Stimulated activated CD8-positive, alpha-beta memory T cell treated with anti-CD3 and anti-CD28 coated beads, Interleukin-4, amount 100 ng/mL, for 1 hour (primary cell): ENCODE measurements at places on chromosomes 7 and 10.

DNA sequence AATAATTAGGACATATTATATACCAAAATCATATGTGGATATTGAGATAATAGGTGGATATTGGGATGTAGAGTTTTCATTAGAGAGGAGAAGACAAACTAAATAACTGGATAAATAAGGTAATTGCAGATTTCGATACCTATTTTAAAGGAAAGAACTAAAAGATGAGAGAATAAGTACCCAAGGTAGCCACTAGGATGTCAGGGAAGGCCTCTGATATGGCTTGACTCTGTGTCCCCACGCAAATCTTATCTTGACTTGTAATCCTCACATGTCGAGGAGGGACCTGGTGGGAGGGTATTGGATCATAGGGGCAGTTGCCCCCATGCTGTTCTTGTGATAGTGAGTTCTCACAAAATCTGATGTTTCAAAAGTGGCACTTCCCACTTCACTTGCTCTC, 44.7 kb upstream of the TMEM229A start:
- no peak for DNase-seq

- DNase-seq = no peak
These were observed 98.8 kb downstream of the COBL start for GRCh38 chr7:51217804-51218203.

DNA sequence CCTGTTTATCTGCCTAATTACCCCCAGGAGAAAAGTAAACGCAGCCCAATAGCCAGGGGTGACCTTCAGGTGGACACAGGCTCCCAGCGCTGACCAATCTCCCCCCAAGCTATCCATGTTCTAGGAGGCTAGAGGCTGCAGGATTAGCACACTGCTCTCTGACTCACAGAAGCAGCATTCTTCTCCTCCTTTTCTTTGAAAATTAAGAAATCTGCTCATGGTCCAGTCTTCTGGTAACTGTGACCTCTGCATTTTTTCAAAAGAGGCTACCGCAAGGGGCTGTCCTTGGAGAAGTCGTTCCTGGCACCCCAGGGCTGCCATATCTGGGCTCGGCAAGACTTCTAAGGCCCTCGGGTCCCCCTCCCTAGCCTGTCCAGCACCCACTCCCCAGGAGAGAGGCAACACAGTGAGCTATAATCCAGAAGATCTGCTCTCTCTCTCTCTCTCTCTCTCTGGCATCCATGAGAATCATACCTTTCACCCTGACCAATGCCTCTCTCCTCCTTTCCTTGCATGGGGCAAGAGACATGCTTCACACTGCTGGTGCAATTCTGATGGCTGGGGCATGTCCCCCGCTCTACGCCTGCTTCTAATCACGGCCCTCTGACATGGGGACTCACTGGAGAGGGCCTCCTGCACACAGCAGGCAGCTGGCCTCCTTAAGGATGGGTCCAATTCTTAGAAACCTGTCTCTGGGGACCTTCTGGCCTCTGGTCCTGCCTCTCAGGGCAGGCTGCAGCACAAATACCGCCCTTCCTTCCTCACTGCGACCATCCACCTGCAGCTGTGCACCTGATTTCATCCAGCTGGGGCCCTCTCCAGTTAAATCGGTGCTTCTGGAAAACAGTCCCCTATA, 27.3 kb downstream of the ANXA11 start:
- DNase-seq = no peak

GRCh38 chr7:1440620-1441019, 18.6 kb downstream of the MICALL2 start:
- DNase-seq = no peak

DNA sequence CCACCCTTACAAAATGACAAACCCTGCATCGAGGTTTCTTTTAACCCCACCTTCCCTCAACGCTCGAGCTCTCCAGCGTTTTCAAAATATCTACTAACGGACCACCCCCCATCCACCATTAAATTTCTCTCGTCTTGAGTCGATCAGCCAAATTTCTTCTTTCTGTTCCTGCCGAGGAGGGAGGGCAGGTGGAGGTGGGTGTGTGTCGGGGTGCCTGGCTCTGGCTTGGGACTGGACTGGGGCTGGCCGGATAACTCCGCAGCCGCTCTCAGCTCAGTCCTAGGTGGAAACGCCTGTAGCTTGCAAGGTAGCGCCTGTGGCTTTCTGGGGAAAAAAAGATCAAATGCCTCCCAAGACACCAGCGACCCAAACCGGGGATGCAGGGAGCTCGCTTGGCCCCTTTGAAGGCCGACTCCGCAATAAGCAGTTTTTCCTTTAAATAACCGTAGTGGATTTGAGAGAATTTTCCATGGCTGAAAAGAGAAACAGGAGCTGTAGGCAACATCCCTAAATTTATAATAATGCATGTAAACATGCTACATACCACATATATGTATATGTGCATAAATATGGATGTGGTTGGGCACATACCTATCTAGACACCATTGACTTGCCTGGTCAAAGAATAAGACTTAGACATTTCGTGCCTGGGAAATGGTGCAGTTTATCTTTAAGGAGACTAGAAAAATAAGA, 1.9 kb upstream of the TMEM178B start:
- no peak for DNase-seq

DNA sequence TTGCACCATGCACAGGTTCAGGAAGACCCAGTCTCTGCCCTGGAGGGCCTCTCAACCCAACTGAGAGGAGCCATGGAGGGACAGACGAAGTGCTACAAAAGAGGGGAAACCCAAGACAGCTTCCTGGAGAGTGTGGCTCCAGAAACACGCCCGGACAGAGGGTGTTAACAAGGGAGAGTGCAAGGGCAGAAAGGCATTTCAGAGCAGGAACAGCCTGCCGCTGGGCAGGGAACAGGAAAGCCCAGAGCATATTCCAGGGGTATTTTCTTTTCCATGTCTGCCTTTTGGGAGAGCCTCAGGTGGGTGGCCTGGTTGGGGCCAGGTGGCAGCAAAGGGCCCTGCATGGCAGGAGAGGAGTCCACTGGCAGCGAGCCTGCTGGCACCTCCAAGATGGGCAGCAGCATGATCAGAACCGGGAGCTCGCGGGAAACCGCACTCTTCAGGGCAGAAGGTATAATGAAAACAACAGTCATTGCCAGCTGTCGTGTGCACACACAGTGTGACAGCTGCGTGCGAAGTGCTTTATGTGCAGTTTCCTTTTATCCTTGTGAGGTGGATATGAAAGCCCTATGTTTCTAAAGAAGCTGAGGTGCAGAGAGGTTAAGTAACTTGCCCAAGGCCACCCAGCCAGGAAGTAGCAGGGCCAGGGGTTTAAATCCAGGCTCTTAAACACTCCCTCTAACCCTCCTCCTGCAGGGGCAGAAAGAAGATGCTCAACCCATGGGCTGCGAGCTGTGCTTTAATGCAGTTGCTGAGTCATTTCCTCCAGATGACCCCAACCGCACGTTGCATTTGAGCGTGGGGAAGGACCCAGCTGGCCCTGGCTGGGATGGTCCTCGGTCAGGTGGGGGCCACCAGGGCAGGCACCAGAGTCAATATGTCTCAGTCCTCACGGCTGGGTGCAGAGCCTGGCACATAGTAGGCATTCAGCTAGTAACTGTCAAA, 128.6 kb downstream of the OAT start:
- no peak for DNase-seq

- DNase-seq = no peak
These were observed 15.0 kb upstream of the PDLIM1 start for GRCh38 chr10:95305606-95306317.

- no peak for DNase-seq
These were observed 36.2 kb downstream of the HTR5A start for GRCh38 chr7:155106356-155106755.

- no peak for DNase-seq
These were observed 185.6 kb downstream of the PFKFB3 start for GRCh38 chr10:6388261-6388893.

DNA sequence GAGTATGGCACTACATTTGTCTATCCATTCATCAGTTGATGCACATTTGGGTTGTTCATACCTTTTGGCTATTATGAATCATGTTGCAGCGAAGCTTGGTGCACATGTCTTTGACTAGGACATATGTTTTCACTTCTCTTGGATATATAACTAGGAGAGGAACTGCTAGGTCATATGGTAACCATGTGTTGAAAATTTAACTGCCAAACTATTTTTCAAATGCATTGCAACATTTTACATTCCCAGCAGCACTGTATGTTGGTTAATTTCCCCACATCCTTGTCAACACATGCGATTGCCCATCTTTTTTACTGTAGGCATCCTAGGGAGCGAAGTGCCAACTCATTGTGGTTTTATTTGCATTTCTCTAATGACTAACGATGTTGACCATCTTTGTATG, 183.4 kb downstream of the PRKCQ start:
- no peak for DNase-seq

DNA sequence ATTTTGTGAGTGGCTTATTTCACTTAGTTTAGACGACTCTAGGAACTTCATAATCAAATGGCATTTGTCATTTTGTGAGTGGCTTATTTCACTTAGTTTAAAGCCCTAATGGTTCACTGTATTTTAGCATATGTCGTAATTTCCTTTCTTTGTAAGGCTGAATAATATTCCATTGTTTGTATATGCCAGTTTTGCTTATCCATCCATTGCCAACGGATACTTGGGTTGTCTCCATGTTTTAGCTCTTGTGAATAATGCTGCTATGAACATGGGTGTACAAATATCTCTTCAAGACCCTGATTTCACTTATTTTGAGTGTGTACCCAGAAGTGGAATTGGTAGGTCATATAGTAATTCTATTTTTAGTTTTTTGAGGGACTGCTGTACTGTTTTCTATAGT, 31.8 kb downstream of the DOCK1 start:
- DNase-seq = no peak

GRCh38 chr7:92609921-92610518, 19.8 kb upstream of the FAM133B start:
- DNase-seq = no peak

DNA sequence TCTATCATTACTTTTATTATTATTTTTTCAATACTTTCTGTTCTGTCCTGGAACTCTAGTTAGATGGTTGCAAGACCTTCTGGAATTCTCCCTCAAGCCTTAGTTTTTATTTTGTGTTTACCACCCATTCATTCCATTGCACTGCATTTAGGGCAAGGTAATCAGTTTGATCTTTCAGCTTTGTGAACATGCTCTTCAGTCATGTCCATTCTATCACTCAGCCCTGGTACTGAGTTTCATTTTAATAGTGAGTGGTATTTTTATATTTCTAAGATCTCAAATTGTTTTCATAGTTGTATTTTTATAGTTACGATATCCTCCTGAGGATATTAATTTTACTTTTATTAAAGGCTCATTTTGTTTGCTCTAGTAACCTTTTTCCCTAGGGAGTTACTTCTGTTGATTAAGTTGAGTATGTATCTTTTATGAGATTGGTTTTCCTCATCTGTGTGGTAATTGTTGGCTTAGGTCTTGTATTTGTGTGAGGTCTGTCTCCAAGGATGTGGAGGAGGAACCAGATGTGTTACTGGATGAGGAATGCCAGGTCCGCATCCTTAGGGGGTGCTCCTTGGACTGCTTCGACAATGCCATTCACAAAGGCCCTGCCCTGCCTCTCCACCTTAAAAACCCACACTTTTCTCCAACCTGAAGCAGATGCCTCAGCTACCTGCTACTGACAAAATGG, 46.7 kb upstream of the RAB18 start:
- DNase-seq = no peak

DNA sequence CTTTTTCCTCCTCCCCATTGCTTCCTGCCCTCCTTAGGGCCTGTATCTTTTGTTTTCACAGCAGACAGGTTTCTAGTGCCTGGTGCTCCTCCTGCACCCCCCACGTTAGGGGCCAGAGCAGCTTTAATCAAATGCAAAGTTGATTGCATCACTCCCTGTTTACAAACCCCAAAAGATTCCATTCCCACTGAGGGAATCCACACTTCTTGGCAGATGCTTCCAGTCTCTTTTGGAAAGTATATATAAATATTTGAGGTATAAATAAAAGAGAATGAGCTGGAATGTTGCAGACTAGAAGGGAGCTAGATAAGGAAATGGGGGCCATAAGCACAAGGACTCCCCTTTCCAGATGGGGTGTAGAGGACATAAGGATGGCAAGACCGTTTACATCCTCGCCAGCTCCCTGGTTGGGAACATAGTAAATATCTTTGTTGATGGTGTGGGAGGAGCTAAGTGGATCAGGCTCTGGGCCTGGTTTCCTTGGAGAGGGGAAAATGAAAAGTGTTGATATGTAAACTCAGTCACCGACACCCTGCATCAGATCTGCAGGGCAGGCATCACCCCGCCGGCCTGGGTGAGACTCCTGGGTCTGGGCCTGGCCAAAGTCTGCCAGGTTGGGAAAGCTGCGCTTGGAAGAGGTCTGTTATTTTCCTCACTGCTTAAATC, 6.2 kb downstream of the RARRES2 start:
- no peak for DNase-seq

DNA sequence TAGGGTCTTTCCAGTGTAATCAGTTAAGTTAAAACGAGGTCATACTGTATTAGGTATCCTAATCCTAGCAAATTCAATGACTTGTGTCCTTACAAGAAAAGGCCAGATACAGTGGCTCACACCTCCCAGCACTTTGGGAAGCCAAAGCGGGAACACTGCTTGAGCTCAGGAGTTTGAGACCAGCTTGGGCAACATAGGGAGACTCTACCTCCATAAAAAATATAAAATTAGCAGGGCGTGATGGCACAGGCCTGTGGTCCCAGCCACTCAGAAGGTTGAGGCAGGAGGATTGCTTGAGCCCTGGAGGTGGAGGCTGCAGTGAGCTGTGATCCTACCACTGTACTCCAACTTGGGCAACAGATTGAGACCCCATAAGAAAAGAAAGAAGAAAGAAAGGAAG, 61.1 kb downstream of the CXCL12 start:
- DNase-seq = no peak

- DNase-seq = no peak
These were observed 15.7 kb upstream of the NDUFA5 start for GRCh38 chr7:123573341-123573740.

- no peak for DNase-seq
These were observed 81.2 kb upstream of the PIP4K2A start for GRCh38 chr10:22795546-22795945.

- DNase-seq = no peak
These were observed 30.8 kb upstream of the UNCX start for GRCh38 chr7:1201916-1202315.

- DNase-seq = no peak
These were observed 512.1 kb downstream of the RPS24 start for GRCh38 chr10:78545756-78546155.

DNA sequence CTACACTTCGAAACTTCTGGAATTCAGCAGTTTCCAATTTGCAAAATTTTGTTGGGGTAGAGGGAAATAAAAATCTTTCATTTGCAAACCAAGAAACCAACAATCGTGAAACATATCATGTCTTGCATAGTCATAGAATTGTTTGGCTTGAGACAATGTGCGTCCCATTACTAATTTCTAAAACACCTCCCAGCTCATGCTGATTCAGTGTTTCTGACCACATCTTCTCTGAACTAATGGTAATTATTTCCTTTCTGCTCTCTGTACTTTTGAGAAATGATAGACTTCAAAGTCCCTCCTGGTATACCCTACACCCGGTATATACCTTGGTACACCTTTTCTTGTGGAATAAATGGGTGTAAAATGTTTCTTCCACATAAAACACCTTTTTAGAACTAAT, 41.8 kb upstream of the TSPAN13 start:
- no peak for DNase-seq

DNA sequence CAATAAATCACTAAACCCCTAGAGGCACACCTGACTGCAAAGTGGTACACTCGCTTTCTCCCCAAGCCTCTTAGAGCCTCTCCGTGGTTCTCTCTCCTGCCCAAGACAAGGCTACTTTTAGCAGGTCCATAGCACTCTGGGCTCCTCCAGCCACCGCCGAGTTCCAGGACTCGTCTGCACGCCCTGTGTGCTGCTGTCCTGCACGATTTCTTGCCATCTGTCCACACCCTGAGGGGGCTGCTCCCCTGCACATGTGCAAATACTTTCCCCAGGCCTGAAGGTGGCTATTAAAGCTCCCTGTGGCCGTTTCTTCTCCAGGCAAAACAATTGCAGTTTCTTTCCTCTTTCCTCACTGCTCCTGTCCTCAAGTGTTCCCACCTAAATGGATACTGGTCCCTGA, 414.3 kb downstream of the PLXNA4 start:
- no peak for DNase-seq
